ENCODE measurements at places on chromosomes 2 and 18. TPM values are rescaled to one million over a fixed set of nuclear protein-coding genes. Genes with fewer than 3 reads are reported as not detected.

The OTOS gene
- 0.26 TPM for polyA plus RNA-seq

The CDH2 gene
- 83.8 TPM for polyA plus RNA-seq

DNA sequence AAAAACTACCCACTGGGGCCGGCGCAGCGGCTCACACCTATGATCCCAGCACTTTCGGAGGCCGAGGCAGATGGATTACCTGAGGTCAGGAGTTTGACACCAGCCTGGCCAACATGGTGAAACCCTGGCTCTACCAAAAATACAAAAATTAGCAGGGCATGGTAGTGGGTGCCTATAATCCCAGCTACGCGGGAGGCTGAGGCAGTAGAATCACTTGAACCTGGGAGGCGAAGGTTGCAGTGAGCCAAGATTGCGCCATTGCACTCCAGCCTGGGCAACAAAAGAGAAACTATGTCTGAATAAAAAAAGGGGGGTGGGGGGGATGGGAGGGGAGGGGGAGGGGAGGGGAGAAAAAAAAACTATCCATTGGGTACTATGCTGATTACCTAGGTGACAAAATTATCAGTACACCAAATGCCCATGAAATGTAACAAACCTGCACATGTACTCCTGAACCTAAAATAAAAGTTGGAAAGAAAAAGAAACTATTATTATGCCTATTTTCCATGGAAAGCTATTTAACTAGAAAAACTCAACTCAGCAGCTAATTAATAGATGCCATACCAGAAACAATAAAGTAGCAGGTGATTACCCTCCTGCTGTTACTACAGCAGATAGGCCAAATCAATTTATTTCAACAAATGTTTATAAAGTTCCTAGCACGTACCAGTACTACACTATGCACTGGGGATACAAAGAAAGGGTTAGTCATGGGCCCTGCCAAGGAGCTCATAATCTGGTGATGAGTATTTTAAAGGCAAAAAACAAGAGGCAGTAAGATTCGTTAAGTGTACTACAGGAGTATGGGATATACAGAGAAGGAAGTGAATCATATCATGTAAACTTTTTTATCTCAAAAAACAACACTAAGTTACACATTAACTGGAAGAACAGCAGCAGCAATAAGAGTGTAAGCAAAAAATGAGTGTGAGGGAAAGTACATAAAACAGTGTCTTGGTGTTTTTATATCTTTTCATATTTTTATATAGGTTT, 112.8 kb upstream of the SLC39A10 start:
- DNase-seq = no peak

- DNase-seq = no peak
Observed at GRCh38 chr2:235640377-235640776, 146.5 kb downstream of the AGAP1 start.

DNA sequence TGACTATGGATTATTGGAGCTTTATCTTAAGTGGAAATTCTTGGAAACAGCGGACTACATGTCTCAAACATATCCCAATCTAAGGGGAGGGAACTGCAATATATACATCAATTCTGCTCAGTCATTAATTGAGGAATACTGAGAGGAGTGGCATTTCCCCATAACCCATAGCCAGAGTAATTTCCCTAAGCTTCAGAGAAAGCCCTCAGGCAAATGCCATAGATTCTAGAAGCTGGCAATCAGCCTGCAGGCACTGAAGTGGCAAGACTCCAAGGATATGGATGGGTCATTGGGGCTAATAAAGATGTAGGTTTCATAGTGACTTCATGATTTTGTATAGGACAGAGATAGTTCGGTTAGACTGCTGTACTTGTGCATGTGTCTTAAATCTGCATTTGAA, 1960.5 kb upstream of the PIK3C3 start:
- no peak for DNase-seq

GRCh38 chr2:159168707-159169106, 117.8 kb downstream of the WDSUB1 start:
- no peak for DNase-seq

GRCh38 chr2:8132879-8133278, 549.0 kb upstream of the ID2 start:
- no peak for DNase-seq

Measured in renal pelvis (tissue), 12 donors.